ENCODE measurements at places on chromosomes 16 and 17.
A peak's percentile ranks its signal among the peaks of the same experiment; 100 is the strongest.

- no peak for DNase-seq
Measured at GRCh38 chr16:62853887-62854286, 817.6 kb upstream of the CDH8 start.

DNA sequence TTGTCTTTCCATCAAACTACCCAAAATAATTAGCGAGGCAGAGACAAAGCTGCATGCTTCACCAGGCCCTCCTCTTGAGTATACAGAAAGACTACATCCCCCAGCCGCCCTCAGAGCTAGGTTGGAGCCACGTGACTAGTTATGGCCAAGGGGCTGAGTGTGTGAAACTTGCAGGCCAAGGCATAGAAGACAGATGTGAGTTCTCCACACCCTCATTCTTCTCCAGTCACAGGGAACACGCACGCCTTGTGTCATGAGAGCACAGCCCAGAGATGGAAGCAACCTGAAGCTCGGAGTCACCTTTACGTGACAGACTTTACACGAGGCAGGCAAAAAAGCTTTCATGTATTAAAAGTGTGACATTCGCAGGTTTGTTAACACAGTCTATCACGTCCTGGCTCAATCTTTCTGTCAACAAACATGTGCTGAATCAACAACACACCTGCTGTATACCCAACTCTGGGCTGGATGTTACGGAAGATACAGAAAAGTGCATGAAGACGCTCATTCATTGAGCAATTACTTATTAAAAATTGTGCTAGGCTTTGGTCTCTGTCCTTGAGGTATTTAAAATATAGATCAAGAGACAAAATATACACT lies 38.3 kb downstream of the STX8 start:
- no peak for DNase-seq

DNA sequence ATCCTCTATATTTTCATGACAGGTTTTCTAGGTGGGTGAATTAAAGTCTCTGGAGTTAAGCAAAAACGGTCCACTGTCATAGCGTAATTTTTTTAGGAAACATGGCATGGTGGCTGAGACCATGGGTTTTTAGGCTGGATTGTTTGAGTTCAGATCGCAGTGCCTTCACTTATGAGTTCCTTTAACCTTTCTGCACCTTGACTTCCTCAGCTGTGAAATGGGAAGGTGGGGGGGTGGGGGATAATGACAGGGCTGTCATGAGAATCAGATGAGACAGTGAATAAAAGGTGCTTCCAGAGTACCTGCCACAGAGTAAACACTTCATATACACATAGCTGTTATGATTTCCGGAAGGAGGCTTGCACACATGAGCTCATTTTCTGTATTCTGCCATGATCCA lies 11.8 kb downstream of the PRCD start:
- DNase-seq, result no peak

GRCh38 chr17:1764284-1764683 lies 2.4 kb downstream of the SERPINF1 start:
- peak; percentile 36 for DNase-seq

- no peak for DNase-seq
Measured at GRCh38 chr17:40445751-40446468, 2.7 kb downstream of the IGFBP4 start.

GRCh38 chr16:17101646-17102045 lies 369.1 kb downstream of the XYLT1 start:
- no peak for DNase-seq

GRCh38 chr17:28473542-28473941 lies at the start of gene SLC13A2:
TSS of gene SLC13A2 (plus strand) at chr17:28473644. CDS start at chr17:28473713, 69 bp downstream.
- DNase-seq, result no peak

GRCh38 chr16:68445458-68445857 lies 2.9 kb downstream of the SMPD3 start:
- no peak for DNase-seq

GRCh38 chr17:51526507-51526906 lies 266.2 kb downstream of the UTP18 start:
- no peak for DNase-seq

- DNase-seq, result no peak
Measured at GRCh38 chr16:67186550-67186950, 2.8 kb upstream of the MATCAP1 start.

GRCh38 chr17:68468788-68469187 lies 11.5 kb upstream of the WIPI1 start:
- DNase-seq, result no peak

- DNase-seq, result peak; percentile 55
Measured at GRCh38 chr17:41689497-41690299, 1.0 kb downstream of the EIF1 start.

DNA sequence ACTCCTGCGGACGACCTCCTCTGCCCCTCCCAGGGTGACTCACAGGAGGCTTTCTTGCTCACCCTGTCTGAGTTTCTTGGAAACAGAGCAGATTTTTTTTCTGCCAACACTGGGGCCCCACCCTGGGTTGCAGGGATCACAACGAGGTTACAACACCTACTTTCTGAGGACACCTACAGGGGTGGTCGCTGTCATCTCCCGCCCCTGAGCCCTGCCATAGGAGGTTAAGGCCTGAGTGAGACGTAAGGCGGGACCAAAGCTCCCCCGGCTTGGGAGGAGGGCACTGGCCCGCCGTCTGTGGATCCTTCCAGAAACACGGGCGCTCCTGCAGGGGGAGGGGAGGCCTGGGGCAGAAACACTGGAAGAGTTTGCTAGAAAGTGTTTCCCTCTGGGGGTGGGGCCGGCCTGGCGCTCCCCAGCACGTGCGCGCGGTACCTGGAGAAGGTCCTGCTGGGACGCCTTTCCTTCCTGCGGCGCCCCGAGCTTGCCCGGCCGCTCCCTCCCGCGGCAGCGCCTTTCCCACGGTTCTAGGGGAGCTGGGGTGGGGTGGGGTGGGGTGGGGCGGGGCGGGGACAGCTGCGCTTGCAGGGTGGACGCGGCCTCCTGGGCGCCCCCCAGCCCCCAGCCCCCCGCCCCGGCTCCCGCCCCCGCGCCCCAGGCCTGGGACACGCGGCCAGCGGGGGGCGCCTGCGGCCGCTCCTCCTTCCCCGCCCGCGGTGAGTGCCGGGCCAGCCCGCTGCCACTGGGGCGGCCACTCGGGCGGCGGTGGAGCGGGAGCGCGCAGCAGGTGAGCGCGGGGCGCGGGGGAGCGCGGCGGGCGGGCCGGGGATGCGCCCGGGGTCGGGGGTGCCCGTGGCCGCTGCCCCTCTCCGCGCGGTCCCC lies 20.7 kb upstream of the ADCY7 start:
- DNase-seq, result peak; percentile 70

GRCh38 chr16:89201439-89202377 lies 1.4 kb upstream of the SLC22A31 start:
- DNase-seq, result peak; percentile 71

DNA sequence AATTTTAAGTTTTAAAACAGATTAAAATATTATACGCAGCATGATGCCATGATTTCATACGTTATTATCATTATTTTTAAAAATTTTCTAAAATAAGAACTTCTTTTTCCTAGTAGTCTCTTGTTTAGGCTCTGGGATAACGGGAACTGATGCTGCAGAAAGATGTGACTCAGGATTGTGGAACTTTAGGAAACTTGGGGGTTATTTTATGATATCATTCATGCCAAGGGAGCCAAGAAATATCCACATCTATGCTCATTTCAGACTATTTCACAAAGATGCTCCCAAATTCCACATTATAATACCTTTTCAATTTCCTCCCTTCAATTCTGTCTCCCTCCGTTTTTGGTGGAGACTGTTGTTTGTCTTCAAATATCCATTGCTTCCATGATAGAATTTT lies 236.4 kb downstream of the HS3ST3A1 start:
- DNase-seq, result no peak

DNA sequence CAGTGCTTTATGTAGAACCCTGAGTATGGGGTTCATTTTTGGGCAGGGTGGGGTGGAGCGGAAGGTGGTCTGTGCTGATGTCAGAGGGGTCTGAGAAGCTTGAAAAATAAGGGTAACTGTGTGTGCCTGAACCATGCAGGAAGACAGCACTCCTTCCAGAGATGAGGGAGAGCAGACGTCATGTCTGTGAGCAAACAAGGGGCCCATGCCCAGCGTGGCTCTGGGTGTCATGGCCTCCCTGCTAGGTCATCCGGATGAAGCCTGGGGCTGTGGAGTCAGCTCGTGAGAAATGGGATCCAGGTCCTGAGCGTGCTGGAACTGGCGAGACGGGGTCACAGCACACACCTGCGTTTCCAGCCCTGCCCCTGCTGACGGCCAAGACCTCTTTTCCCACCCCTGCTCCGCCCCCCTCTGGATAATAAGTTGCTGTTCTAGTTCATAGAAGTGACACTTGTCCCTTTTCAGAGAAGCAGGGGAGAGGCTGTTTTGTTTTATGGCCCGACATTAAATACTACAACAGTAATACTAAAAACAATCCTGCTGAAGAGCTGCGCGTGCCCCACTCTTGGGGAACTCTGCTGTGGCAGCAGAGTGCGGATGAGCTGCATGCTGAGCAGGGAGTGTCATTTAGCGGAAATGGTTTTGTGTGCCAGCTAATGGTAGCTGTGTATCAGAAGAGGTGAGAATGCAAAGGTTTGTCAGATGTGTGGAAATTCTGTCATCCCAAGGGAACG lies 92.6 kb downstream of the RPTOR start:
- DNase-seq, result no peak

DNA sequence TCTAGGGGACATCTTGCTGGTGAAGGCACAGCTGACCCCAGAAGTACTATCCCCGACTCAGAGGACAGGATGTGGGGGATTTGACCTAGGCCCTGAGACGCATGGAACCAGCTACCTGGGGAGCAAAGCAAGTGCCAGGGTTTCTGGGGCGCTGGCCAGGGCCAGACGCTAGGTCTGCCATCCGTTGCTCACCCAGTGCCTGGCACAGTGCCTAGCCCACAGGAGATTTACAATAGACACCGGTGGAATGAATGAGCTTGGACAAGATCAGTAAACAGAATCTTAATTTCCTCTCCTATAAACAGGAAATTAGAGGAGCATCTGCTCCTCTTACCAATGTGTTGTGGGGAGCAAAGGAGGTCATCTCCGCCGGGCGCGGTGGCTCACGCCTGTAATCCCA lies 5.0 kb downstream of the RPRML start:
- DNase-seq, result no peak

GRCh38 chr16:87017371-87018012 lies 299.7 kb downstream of the C16orf95 start:
- DNase-seq, result no peak

DNA sequence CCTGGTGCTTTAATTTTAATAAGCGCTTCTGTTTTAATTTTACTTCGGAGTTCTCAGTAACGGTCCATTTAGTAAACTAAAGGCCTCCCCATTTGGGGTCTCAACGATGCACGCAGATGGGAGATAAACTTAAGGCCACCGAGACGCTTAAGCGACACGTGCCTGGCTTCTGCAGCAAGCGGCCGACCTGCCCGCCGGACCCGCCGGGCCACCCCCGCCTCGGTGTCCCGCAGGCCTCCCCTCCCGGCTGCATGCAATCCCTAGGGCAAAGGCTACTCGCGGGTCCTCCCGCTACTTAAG lies 592 bp downstream of the GCSH start:
- no peak for DNase-seq

GRCh38 chr16:80725566-80726162 lies 78.7 kb downstream of the CDYL2 start:
- no peak for DNase-seq

DNA sequence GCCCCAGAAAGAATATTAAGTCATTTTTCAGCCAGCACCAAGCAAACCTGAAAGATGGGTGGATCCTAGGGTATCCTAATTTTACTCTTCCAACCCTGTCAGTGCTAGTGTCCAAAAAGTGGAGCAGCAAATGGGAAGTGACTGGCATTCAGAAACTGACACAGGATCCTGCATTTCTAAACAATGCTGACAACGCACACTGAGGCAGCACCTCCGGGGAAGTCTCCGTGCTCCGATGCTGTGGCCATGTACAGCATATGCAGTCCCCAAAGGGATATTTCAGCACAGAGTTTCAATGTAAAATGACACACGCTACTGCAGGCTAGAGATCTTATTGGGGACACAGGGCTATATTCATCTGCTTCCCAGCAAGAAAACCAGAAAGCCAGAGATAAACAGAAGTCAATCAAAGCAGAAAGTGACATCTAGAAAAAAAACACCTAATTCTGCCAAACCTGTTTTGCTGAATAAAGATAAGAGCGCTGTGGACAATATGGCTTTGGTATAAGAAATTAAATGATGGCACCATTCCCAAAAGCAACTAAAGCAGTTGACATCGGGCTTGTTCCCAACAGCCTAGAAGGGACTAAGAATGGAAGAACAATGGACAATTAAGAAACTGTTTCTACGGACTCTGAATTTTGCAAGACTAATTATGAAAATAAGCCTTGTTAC lies 17.3 kb downstream of the XYLT1 start:
- DNase-seq, result no peak

GRCh38 chr17:78774956-78775571 lies 7.0 kb downstream of the CYTH1 start:
- DNase-seq, result peak; percentile 30

- DNase-seq, result peak; percentile 33
Measured at GRCh38 chr16:66605177-66605978, 874 bp downstream of the CMTM3 start.

DNA sequence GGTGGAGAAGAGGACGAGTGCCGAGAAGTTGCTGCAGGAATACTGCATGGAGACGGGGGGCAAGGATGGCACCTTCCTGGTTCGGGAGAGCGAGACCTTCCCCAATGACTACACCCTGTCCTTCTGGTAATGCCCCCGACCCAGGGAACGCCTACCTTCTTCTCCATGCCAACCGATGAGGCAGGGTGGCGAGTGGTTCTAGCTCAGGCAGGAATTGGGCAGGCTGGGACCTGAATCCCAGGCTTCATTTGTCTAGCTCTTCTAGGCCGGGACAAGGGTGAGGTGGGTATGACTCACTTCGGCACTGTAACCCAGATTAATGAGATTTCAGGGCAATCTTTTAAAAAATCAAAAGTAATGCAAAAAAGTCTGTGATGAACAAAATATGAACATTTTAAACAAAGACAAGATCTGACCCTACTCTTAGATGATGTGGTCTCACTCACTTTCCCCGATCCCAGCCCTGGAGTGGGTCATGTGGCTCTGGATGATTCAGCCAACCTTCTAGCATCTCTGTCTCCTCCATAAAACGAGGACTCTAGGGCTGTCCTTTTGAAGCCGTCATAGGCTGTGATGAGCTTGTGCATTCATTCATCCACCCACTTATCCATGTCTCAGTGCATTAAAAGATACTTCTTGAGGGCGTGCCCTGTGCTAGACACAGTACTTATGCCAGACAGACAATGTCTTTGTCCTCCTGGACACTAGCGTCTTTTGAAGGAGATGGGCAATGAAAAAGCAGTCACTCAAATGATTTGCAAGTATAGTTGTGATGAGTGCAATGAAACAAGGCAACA lies 102.6 kb downstream of the SDR42E1 start:
- DNase-seq, result no peak

DNA sequence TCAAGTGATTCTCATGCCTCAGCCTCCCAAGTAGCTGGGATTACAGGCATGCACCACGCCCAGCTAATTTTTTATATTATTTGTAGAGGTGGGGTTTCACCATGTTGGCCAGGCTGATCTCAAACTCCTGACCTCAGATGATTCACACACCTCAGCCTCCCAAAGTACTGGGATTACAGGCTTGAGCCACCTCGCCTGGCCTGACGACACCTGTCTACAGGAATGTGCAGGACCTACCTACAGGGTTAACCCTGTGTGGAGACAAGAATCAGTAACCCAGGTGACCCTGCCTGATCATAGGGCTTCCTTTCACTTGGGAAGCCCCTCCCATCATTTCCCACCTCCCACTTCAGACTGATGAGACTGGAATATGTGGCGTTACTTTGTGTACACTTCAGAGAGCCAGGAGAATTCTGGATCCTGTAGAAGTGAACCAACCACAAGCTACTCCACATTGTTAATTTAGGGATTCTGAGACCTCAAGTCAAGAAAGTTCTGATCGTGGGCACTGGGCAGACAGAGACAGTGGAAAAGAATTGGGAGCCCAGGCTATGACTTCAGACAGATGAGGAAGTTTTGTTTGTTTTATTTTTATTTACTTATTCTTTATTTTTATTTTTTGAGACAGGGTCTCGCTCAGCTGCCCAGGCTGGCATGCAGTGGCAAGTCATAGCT lies 5.7 kb upstream of the MILR1 start:
- no peak for DNase-seq

All from activated CD4-positive, alpha-beta T cell treated with anti-CD3 and anti-CD28 coated beads, Interleukin-2, amount 50 U/mL, for 4 hours (primary cell).